NCI-H82 (cell line): ENCODE measurements at places on chromosomes 11 and 22.

- no peak for DNase-seq
Observed at GRCh38 chr11:69170704-69171103, 15.0 kb downstream of the SMIM38 start.

DNA sequence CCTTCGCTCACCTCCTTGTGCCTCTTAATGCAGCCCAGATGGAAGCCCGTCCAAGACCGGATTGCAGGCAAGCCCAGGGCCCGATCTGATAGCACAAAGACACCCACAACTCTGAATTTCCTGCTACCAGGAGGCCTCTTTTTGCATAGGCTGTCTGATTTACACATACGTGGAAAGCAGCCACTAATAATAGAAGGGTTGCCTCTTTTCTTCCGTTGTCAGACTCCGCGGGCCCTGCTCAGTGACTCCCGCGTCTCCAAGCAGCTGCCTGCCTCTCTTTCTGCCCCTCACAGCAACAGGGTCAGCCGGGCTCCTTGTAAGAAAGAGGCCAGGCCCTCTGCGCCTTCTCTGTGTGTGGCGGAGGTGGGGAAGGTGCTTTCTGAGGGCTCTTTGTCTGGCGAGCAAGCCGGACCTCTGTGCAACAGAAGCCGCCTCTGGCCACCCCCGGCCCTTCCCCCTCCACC, 26.7 kb downstream of the FLI1 start:
- DNase-seq: no peak

DNA sequence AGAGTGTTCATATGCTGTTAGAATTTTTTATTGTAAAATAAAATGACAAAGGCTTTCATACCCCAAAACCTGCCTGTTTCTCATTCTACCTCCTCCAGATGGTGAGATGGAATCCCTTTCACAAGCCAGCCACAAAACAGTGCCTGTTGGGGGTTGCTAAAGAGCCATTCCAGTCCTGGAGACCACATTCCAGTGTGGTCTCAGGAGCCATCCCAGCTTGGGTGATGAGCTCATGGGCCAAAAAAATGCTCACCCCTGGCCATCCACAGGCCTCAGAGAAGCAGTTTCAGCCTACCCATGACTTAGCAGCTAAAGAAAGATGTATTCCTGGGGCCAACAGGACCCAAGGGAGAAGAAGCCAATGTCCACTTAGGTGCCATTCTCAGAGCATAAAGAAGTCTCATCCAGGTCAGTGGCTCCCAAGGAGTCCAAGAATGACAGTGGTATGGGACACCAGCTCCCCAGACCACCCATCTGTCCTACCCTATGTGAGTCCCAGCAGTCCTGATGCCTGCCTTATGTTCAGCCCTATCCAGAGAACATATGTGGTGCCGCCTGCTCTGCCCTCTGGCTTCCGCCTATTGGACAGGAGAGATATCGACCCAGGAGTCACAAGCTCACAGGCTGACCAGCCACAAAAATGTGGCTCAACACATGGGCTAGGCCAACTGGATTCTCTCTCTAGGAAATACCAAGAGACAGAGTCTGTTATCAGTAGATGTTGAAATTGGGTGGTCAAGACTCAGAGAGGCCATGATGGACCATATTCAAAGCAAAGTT, 26.4 kb downstream of the C11orf91 start:
- DNase-seq: no peak

DNA sequence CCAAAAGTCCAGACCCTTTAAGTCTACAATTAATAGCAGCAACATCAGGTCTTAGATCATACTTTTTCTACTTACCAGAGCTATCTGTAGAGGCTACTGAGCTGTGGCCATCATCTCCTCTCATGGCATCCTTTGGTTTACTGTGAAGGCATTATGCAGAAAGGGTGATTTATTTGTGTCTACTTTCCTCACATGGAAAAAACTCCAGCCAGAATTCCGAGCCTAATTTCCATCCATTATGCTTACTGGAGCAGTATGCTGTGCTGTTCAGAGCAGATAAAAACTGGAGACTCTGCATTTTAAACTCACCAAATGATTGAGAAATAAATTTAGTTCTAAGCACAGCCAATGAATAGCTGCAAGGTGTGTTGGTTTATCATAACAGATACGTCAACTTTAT, 581.8 kb downstream of the ETS1 start:
- no peak for DNase-seq

DNA sequence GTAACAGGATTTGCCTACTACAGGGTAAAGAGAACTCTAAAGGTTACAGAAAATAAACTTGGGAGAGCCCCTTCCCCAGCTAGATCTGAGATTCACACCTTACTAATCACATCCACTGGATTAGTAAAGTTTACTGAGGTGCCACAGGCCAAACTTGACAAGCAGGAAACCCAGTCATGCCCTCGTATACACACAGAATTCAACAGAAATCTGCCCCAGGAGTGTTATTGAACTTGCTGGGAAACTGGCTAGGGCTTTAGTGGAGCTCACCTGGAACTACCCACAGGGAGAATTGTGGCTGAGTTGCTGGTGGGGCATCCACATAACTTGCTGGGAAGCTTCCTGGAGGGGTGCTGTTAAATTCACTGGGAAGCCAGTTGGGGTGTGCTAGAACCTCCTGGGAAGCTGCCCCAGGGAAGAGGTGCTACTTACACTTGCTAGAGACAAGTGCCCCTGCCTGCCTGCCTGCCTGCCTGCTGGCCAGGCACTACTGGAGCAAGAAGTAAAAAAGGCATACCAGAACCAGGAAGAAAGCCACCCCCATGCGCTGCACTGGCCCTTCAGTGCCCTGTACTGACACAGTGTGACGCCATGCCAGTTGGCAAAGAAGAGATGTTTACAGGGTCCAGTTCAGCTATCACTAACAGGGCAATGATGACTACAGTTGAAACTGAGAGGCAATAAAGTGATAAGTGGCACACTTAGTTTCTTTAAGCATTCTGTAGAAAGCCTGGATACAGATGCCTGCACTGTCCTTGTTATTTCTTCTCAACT, 106.5 kb downstream of the ALX4 start:
- no peak for DNase-seq

DNA sequence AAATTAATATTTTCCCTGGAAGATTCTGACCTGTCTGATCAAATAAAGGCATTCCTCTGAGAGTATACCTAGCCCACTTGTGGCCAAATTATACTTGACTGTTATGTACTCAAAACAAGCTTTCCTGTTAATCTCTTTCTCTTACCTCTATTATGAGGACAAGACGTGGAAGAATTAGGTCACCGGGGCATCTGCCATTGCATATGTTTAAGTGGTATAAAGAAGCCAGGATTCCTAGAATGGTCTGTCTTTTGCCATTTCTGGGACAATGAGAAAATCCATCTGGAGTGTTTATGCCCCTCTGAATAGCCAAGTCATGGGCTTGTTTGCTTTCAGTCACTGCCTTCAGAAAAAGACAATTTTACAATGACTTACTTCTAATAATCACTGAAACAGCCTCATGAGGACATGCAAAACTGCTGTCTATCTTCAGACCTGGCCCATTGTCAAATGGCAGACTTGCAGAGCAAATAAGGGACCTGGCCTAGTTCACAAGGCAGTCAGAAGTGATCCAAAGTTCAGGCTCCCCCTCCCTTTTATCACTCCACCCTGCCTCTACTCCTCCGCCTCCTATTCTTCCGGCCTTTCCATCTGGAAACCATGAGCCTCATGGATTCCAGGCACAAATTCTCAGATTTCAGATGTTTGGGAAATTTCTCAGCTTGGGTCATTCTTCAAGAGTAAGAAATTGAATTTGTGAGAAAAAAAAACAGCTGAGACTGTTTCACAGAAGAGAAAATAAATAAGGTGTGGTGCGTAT, 128.1 kb upstream of the LDLRAD3 start:
- peak; percentile 58 for DNase-seq

- no peak for DNase-seq
Observed at GRCh38 chr22:36611241-36611976, 82.4 kb upstream of the EIF3D start.
